Stimulated activated CD8-positive, alpha-beta memory T cell treated with anti-CD3 and anti-CD28 coated beads, Interleukin-2, amount 100 ng/mL, for 1 hour (primary cell): ENCODE measurements at places on chromosomes 12 and 14.

DNA sequence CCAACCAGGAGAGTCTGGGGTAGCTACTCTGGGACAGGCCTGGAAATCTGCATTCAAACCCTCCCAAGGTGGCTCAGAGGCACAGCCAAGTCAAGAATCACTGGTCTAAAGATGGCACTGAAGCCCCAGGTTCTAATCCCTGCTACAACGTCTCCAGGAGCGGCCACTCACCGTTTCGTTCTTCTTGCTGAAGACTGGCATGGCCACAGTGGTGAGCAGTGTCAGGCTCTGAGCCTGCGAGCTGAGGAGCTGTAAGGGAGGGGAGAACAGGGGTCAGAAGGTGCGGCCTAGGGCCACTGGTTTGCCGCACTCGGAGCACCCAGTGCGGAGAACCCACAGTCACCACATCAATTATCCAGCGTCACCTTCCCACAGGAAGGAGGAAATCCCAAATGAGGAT, 38.8 kb downstream of the CACNA2D4 start:
- no peak for DNase-seq

GRCh38 chr14:89564286-89564957, 147.4 kb upstream of the FOXN3 start:
- no peak for DNase-seq

DNA sequence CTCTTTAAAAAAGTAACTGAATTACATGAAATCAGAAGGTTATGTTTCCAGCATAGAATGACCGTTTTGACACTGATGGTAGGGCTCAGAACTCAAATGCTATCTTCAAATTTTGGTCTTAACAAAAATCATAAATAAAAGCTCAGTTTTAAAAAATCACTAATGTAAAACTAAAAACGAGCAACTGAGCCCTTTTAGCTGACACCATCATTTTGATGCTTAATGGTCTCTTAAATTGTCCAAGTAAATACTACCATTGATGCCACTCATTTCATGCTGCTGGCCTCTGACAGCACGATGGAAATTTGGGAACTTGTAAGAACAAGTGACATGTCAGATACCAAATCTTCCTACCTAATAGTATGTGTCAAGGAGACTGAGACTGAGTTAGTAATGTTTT, 205.0 kb downstream of the AKAP6 start:
- DNase-seq = no peak

DNA sequence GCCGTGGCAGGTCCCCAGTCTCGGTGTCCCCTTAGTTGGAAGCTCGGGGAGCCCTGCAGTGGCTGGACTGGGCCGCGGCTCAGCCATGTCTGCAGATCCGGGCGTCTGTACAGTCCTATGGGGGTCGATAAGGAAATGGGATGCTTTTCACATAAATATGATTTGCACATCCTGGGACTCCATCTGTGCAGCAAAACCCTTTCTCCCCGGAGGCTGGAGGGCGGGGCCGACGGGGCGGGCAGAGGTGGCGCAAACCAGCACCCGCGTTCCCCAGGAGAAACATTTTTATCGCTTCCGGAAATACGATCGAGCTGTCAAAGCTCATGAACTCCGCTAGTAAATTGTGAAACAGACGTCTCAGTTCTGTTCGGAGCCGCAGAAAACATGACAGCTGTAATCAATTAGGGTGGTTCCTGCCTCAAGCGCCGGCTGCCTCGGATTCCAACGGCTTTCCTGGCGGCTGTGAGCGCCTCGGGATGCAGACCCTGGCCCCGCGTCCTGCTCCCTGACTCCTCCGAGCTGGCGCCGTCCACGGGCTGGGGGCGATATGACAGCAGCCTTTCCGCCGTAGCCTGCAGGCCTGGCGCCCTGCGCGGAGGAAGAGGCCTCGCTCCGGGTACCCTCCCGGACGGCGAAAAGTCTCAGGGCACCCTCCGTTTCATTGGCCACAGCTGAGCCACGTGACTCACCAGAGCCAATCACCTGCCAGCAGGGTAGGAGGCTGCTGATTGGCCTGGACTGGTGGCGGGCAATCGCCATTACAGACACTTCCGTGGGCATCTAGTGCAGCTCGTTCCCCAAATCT, 23.0 kb downstream of the DIO3 start:
- DNase-seq = no peak

DNA sequence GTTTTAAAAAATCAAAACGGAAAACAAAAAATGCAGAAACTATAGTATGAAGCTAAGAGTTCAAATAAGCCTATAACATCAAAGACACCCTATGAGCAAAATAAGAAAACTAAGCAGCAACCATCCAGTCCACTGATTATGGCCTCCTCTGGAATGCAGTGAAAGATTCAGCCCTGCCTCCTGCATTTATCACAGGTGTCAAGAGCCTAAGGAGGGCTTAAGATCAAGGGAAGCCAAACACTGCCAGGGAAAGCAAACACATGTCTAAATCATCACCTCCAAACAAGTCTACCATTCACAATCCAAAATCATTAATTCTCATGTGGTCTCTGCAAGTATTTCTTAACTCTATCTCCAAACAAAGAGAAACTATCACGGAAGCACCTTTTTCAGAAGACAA, 28.4 kb downstream of the SARNP start:
- no peak for DNase-seq

DNA sequence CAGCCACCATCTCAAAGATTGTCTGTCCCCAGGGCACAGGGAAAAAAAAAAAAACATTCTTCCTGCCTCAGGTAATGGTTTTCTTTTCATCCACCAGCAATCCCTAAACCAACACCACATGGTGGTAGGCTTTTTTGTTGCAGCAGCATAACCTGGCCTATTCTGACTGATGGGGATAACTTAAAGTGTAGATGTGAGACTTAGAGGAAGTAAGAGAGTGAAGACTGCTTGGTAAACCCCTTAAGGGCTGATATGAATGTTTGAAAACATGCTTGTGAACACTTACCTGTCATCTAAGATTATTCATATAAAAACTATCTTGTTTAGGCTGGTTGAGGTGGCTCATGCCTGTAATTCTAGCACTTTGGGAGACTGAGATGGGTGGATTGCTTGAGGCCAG, 130.2 kb upstream of the RAP1B start:
- DNase-seq = no peak

DNA sequence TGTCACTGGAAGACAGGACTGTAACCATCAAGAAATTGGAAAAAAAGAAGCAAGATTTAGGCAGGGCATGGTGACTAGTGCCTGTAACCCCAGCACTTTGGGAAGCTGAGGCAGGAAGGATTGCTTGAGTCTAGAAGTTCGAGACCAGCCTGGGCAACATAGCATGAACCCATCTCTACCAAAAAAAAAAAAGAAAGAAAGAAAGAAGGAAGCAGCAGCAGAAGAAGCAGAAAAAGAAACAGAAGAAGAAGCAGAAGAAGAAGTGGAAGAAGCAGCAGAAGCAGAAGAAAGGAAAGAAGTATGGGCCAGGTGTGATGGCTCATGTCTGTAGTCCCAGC, 30.5 kb upstream of the LGALS3 start:
- no peak for DNase-seq

GRCh38 chr14:52895000-52895399, 55.9 kb downstream of the FERMT2 start:
- DNase-seq = no peak

DNA sequence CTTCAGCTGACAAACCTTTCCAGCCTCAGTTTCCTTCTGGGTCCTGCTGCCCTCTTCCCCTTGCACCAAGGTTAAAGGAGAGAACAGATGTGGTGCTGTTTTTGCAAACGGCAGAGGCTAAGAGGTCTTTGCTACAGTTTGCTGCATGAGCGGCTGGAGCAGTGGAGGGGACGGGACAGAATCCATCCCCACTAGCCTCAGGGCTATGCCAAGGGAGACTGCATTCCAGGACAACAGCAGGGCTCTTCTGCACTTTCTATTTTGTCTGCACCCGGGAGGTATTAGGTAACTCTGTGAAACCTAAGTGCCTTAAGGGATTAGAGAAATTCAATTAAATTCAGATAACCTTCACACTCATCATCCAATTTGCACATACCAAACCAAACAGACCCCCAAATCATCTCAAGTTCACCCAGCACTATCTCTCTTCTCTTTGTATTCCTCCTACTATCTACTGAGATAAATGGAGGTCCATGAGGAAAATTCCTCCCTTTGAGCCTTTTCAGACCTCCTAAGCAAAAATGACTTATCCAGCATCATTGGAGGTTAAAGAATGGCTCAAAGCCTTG, 103.8 kb upstream of the VRK1 start:
- no peak for DNase-seq

- no peak for DNase-seq
Observed at GRCh38 chr12:115542656-115543055, 734.8 kb downstream of the MED13L start.

- DNase-seq = no peak
Observed at GRCh38 chr12:112506513-112507166, 87.9 kb downstream of the PTPN11 start.

GRCh38 chr14:76336876-76337275, 39.1 kb upstream of the ESRRB start:
- DNase-seq = no peak

GRCh38 chr12:122874081-122874480, 21.8 kb downstream of the VPS37B start:
- DNase-seq = no peak

GRCh38 chr12:105882404-105882803, 256.4 kb downstream of the NUAK1 start:
- no peak for DNase-seq

GRCh38 chr14:64649383-64649998, 54.7 kb upstream of the PLEKHG3 start:
- no peak for DNase-seq

GRCh38 chr12:119683816-119684215, 15.9 kb downstream of the PRKAB1 start:
- DNase-seq = no peak

DNA sequence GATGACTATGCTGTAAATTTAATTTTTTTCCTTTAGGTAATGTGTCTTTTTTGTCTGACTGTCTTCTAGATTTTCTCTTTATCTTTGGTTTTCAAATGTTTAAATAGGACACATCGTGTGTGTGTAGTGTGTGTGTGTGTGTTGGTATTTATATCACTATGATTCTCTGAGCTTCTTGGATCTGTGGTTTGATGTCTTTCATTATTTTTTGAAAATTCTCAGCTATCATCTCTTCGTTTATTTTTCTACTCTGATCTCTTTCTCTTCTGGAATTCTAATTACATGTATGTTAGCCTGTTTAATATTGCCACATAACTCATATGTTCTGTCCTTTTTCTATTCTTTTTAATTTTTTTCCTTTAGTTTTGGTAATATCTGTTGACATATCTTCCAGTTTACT, 73.5 kb upstream of the OR10AD1 start:
- DNase-seq = no peak

GRCh38 chr14:52961060-52961639, 10.3 kb upstream of the FERMT2 start:
- no peak for DNase-seq

DNA sequence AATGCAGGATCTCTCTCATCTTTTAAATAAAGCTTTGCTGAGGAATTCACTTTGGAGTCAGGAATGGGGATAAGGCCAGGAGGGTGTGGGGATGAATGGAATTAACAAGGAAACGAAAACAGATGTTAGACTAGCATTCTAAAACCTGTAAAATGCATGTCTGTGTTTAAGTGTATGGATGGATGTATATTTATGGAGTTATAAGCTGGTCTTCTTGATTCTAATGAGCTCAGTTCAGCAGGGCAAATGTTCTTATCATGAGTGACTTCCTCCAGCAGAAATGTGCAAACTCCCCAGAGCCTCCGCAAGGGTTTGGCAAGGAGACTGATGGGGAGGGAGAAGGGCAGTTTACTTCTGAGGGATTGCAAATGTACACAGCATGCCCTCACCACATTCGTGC, 149.1 kb downstream of the NTF3 start:
- DNase-seq = no peak

GRCh38 chr14:39102265-39102968, 618 bp downstream of the SEC23A start:
- DNase-seq = no peak
